ENCODE measurements at places on chromosomes 1 and 21.

DNA sequence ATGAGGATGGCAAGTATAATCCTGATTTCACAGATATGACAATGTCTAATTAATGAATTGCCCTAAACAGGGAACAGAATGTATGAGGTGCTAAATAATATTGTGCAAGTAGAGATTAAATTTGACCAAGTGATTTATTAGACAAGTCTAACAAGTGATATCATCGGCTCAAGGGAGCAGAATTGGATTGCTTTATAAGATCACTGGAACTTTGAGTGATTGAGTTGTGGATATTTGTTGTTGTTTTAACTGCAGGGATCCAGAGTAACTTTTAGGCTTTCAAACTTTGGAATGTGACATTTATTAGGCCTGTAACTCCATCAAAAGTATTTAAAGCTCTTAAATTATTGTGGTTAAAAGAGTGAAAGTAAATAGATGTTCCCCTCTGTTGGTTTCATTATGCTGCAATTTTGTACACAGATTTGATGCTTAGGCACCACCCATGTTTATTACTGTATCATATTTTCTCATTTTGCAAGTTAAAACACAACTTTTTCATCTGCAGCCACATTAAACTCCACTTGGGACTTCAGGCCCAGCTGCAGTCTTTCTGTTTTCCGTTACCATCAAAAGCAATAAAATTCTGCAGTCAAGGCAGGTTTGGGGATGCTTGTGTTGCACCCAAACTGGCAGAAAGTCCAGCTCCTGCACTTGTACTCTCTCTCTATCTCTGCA is 206.6 kb downstream of the HLX start:
- no peak for DNase-seq

GRCh38 chr1:38173848-38174247 is 127.3 kb upstream of the POU3F1 start:
- no peak for DNase-seq

- no peak for DNase-seq
These were observed 220.3 kb downstream of the PLPP3 start for GRCh38 chr1:56359056-56359455.

- no peak for DNase-seq
These were observed 20.5 kb downstream of the PRDM15 start for GRCh38 chr21:41858466-41859296.

DNA sequence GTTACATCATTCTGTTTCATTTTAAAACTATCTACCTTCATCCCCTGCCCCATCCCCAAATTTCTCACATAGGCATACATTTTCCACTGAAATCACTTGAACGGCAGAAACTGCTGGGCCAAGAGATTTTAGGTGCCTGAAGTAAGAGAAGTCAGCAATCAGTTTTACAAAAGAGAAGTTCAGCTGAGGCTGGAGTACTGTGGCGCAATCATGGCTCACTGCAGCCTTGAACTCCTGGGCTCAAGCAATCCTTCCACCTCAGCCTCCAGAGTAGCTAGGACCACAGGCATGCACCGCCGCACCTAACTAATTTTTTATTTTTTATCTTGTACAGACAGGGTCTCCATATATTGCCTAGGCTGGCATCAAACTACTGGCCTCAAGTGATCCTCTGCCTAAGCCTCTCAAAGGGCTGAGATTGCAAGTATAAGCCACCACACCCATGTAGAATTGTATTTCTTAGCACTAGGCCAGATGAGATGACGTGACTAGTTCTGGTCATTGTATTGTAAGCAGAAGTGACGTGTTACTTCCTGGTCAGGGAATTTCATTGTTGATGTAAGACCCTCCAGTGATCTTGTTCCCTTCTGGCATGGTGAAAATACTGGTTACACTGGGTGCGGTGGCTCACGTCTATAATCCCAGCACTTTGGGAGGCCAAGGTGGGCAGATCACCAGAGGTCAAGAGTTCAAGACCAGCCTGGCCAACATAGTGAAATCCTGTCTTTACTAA is 7.1 kb downstream of the BECN2 start:
- no peak for DNase-seq

- no peak for DNase-seq
These were observed 61.2 kb upstream of the TNR start for GRCh38 chr1:175804561-175804960.

DNA sequence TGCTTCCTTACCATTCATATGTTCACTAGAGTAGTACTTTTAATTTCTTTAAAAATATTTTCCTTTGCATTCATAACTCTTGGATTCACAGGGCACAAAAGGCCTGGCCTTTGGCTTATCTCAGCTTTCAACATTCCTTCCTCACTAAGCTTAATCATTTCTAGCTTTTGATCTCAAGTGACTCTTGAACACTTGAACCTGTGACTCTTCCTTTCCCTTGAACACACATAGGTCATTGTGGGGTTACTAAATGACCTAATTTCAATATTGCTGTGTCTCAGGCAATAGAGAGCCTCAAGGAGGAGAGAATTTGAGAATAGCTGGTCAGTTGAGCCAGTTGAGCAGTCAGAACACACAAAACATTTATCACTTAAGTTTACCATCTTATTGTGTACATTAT is 49.9 kb downstream of the COL11A1 start:
- no peak for DNase-seq

DNA sequence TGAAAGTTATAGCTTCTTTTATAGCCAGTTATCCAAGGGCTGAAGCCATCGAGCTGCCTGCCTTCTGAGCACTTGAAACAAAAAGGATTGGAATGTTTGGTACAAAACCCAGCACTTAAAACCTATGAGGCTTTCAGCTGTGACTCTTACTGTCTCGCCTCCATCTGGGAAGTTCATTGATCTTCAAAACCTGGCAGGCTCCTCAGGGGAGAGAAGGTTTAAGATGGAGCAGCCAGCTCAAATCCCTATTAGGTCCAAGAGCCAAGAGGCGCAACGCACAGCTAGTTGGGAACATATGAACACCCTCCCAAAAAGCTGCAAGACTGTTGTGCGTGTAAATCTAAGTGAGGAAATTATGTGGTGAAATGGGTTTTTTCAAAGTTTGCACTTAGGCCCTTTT is 33.4 kb downstream of the BACE2 start:
- no peak for DNase-seq

DNA sequence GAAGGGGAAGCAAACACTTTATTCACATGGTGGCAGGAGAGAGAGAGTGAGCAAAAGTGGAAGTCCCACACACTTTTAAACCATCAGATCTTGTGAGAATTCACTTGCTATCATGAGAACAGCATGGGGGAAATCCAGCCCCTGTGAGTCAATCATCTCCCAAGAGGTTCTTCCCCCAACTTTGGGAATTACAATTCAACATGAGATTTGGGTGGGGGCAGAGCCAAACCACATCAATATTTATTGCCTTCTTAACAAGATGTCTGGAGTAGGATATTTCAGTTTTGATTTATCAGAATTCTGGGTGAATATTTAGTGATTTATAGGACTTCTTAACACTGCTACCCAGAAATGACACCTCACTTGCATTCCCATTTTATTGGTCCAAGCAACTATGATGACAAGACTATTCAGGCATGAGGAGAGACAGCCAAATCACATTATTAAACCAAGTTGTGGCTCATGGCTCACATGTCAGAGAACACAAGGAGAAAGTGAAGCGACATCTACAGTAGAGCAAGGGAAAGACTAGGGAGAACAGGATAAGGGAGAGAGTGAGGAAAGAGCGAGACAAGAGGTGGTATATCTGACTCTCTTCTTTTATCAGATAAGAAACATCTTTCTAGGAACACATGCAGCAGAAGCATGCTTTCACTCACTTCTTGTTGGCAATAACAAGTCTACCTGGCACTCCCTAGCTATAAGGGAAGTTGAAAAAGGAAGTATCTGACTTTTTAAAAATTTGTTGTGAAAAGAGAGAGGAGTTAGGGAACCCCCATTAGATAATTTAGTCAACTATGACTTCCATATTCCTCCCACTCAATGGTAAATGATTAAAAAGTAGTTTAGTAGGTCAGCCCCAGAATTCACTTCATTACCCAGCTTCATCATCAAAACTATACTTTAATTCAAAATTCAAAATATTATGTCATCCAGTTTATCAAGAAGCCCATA is 36.6 kb upstream of the PTPRC start:
- peak; percentile 55 for DNase-seq

- DNase-seq: no peak
These were observed 260.6 kb downstream of the CACNA1E start for GRCh38 chr1:181743878-181744312.

DNA sequence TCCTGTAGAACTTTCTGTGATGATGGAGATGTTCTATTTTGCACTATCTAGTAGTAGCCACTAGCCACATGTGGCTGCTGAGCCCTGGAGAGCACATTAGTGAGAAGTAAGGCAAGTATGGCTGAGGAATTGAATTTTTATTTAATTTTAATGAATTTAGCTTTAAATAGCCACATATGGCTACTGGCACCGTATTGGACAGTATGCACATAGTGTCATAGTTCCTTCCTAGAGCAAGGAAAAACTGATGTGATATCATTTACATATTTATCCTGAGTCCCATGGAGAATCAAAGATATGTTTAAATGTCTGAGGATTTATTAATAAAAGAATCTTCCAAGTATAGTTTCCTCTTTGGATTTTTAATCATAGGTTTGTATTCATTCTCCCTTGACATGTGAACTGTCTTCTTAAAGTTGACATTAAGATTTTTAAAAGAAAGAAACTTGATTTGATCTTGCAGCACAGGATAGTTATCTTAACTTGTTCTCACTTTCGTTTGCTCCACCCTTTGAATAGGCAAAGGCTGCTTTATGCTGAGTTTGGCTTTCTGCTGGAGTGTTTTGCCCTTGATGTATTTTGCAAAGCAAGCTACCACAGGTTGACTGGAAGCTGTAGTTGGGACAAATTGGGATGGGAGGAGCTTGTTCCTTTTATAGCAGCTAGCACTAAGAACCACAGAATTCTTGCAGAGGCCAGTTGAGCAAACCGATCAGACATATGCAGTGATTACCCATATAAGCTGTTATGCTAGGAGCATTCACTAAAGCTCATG is 129.7 kb downstream of the VPS13D start:
- DNase-seq: no peak

All from OCI-M1 (cell line).